CD8-positive, alpha-beta T cell (primary cell): ENCODE measurements at places on chromosomes 3 and 15.

GRCh38 chr3:197151580-197151979, 122.0 kb upstream of the MELTF start:
- no peak for DNase-seq

DNA sequence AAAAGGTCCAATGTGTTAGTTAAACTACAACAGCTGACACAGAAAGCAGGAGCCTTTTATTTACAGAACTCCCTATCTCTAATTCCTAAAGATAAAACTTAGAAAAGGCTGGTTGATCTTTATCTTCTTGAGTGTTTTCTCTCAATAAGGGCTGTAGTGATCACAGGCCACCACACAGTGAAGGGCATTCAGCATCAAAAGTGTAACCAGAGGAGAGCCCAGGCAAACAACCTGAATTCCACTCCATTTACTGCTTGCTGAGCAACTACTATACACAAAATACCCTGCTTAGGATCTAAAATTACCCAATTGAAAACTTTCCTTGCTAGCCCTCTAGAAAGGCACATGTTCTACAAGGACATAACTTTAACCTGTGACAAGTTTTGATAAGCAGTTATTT, 122.7 kb downstream of the MEIS2 start:
- no peak for DNase-seq

- DNase-seq: no peak
Observed at GRCh38 chr15:91970142-91970541, 116.6 kb downstream of the SLCO3A1 start.

DNA sequence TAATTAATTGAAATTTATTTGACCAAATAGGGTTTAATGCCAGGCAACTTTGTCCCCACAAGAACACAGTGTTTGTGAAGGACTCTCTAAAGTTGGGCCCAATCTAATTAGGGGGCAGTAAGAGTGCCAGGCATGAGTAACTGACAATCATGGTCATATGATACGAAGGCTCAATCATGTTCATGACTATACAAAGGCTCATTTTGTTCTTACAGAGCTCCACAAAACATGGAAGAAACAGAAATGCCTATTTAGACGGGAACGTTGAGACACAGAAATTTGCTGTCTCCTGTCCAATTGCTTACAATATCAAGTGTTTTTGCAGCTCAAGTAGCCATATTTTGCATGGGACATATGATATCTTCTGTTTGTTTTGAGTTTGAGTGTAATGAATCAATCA, 391.1 kb downstream of the SI start:
- no peak for DNase-seq

DNA sequence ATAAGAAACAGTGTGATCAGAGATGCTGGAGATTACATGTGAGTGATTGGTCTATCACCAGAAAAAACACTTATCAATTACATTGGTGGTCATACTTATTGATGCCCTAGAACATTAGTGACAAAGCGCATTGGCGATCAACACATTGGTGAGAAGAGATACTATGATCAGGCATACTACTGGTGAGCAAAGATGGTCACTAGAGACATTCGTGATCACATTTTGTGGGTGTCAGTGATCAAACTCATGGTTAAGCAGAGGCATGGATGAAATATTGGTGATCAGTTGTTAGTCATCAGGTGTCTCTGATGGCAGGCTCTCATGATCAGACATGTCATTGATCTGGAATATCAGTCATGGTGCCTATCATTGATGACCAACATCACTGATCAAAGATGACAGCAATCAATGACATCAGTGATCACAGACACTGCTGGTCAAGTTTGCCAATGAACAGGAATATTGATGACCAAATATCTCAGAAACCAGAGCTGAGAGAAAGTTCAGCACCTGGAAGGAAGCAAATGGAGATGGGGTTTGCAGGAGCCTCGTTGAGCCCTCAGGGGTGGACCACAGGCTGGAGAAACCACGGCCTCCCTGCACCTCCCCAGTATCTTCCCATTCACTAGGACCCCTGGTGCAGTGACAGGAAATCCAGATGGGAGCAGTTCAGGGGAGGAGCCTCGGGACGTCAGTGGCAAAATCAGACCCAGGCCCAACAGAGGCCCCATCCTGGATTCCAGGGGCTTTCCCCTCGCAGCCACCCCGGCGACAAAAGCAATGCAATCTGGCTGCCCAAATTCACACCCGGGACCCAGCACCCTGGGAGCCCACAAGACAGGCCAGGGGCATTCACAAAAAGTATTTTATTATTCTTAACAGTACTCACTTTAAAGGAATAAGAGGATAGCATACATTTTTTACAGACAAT, 12.2 kb upstream of the DNAJB8 start:
- DNase-seq: no peak

GRCh38 chr3:6716420-6716819, 144.5 kb upstream of the GRM7 start:
- DNase-seq: no peak

GRCh38 chr3:194139071-194139813, 3.3 kb downstream of the HES1 start:
- DNase-seq: no peak

DNA sequence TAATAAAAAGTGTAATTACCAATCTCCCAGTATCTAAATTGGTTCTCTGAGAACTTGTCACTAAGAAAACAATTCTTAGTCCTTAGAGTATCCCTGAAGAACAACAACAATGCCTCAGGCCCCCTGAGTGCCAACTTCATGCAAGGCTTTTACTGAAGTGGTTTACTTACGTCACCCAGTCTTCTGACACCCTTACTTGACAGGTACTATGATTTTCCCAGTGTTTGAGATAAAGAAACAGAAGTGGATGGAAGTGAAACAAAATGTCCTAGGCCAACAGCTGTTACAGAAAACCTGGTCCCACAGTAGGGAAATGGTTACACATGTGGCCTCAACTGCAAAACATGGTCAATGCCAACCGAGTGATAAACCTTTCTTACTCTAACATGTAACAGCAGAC, 331.1 kb downstream of the FOXP1 start:
- peak; percentile 62 for DNase-seq

GRCh38 chr15:59918994-59919951, 84.8 kb upstream of the FOXB1 start:
- DNase-seq: peak; percentile 14

- DNase-seq: no peak
Observed at GRCh38 chr15:92095693-92096092, 242.2 kb downstream of the SLCO3A1 start.

- no peak for DNase-seq
Observed at GRCh38 chr3:105505170-105505569, 138.5 kb downstream of the ALCAM start.

- no peak for DNase-seq
Observed at GRCh38 chr15:72998226-72998625, 54.0 kb upstream of the NEO1 start.

- no peak for DNase-seq
Observed at GRCh38 chr15:73796331-73796831, 43.2 kb upstream of the INSYN1 start.

- no peak for DNase-seq
Observed at GRCh38 chr3:51622868-51623267, 48.2 kb upstream of the TEX264 start.

DNA sequence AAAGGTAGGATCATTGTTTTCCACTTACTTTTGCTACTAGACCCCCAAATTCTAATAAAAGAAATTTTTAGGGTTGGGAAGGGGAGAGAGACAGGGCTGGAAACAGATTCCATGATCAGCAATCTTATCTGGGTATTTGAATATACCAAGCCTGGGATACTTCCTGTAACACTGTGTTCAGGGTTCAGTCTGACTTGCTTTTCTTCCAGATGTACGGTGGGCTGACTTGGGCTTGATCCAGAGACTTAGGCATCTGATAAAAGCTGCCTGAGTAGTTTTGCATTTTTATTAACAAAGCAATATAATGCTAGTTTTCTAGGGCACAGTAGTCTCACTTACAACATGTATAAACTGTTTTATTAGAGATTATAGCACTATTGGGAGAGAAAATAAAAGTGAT, 49.2 kb downstream of the KCNMB2 start:
- no peak for DNase-seq

DNA sequence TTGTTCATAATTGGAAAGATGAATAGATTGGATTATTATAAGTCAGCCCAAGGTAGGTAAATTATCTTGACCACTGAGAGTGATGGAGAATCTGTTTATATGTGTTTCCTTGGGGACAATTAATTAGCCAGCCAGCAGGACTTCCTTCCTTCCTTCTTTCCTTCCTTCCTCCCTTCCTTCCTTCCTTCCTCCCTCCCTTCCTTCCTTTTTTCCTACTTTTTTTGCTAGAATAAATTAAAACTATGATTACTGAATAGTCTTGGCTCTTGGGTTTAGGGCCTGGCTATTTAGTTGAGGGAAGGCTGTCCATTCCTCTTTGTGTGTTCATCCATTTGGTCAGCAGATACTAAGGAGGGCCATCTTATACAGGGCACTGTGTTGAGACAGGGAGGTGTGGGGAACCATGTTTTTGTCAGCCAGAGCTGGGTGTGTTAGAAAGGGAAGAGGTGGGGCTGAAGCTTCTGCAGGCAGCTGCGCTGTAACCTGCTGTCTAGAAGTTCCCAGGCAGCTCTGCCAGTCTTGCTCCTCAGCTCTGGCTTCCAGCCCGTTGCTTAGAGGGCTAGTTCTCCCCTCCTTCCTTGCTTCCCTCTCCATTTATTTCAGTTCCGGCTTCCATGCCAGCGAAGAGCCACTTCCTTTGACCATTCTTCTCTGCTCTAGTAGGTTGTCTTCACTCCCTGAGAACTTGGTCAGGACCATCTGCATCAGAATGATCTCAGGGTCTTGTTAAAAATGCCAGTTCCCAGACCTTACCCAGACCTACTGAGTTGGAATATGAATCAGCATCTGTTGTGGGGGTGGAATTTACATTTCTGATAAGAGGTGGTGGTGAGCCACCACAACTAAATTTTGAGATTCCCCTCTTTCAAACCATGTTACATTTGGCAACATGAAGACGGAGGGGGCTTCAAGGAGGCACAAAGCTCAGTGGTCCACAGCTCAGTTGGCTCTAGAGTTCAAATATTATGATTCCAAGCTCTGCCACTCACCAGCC, 113.9 kb downstream of the DGKG start:
- DNase-seq: no peak

GRCh38 chr15:57305009-57305408, 71.3 kb upstream of the CGNL1 start:
- DNase-seq: no peak

DNA sequence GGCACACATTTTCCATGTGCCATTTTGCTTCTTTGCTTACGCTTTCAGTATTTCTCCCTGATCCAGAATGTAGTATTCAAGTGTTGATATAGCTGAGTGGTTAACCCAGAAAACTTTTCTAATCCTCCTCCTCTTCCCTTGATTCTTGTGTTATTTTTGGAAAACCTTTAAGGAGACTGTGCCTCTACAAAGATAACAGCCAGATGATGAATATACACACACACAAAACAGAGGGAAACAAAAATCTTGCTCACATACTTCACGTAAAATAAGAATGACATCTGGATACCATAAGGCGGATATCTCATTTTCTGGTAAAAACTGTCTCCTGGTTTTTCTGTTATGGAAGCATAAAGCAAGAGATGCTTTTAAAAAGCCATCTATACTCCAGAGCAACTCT, 295.8 kb upstream of the THBS1 start:
- no peak for DNase-seq

- DNase-seq: peak; percentile 73
Observed at GRCh38 chr3:39150803-39151631, 2.4 kb downstream of the CSRNP1 start.

DNA sequence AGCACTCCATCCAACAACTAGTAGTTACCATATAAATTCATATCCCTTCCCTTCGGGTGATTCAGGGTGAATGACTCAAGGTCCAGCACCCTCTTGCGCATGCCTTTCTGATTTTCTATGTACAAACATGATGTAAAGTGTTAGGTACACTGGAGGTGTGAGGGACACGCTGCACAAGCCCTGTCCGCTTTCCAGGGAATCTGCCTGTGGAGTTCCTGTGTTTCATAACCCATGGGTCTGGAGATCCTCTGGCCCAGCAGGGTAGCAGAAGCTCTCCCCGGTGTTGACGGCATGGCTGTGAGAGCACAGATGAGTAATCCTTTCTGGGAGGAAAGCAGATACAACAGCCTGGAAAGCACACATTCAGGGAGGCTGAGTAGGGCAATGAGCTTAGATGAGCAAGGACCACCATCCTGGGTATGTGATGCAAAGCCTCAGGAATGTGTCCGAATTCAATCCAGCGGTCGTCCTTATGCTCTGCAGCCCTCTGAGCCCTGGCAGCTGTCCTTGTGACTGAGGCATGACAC, 142.9 kb upstream of the TP63 start:
- DNase-seq: no peak

DNA sequence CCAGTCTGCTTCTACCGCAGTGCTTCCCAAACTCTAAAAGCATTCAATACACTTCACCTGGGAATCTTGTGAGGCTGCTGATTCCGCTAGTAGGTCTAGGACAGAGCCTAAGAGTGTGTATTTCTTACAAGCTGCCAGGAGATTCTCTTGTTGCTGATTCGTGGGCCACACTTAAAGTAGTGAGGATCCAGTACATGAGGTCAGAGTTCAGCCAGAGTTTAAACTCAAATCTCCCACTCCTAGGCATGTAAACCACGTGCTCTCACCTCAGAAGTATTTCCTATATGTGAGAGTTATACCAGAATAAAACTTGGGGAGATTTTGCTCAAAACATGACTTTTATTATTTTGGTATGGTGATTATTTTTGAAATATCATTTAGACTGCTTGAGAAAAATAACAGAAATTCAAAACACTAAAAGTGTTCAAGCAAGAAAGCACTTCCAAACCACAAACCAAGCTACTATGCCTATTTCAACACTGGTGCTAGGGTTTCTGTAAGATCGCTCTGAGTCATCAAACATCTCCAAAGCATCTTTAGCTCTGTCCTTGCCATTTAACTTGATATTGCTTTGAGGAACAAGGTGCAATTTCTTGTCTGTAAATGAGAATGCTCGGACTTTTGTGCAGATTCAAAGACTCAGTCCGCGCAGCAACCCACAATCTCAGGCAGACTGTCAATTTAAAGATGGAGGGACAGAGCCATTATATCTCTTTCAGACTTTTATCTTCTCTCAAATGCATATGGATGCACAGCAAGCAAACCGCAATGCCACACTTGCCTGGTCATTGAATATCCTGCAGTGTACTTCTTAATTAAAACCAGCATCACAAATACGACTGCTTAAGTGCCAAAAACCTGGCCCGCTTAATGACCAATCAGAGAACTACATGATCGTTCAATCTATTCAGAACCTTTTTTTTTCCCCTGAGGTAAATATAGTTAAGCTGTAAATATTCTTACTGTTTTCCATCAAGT, 59.8 kb downstream of the AGTR1 start:
- DNase-seq: no peak

DNA sequence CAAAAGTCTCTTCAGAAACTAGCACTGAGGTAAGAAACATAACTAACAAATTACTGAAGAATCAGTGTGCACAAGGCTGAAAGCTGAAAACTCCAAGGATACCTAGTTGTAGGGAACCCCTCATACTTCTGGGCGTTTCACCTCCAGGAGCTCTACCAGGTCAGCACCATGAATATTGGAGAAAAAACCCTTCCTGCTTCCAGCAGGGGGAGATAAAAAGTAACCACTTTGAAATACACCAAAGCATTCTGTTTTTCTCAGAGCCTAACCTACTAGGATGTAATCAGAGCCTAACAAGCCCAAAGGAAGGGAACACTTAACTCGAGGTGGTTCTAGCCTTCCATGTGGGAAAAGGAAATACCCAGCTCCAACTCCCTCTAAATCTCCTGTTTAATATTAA, 175.8 kb upstream of the MME start:
- no peak for DNase-seq
